Stimulated activated CD8-positive, alpha-beta memory T cell treated with anti-CD3 and anti-CD28 coated beads, Interleukin-4, amount 100 ng/mL, for 4 hours (primary cell): ENCODE measurements at places on chromosomes 7 and 10.

- no peak for DNase-seq
Observed at GRCh38 chr10:22016046-22016705, 12.6 kb upstream of the DNAJC1 start.

DNA sequence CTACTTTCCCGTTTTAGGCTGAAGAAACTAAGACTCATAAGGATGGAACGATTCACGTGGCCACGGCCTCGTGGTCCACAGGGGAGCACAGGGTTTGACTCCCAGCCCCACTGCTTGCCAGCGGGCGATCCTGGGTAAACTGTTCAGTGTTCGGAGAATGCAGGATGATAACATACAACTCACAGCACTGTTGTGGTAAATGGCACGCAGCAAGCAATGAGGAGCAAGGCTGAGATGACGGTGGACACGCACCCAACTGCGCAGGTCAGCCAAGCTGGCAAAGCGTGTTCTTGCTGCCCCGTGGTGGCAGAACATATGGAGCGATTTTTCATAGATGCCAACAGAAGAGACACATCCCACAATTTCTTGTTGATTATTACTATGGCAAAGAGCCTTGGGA, 272.7 kb downstream of the DNAJB6 start:
- DNase-seq, result no peak

- no peak for DNase-seq
Observed at GRCh38 chr7:10803720-10804119, 170.0 kb upstream of the PHF14 start.

DNA sequence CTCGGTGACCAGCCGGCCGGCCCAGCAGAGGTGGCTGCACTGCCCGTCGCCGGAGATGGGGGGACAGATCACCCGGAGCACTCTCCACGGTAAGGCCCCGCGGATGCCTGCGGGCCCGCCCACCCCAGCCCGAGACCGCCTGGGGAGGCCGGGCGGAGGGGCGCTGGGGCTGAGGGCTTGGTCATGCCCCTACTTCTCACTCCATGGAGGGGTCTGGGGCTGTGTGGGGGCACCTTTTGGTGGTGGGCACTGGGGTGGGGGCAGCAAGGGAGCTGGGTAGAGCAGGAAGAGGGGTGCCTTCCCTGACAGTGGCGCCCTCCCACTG, 61.8 kb downstream of the NEURL1 start:
- DNase-seq, result no peak

- DNase-seq, result no peak
Observed at GRCh38 chr10:64196638-64197315, 675.6 kb downstream of the REEP3 start.

GRCh38 chr7:12552876-12553275, 17.6 kb upstream of the SCIN start:
- no peak for DNase-seq

DNA sequence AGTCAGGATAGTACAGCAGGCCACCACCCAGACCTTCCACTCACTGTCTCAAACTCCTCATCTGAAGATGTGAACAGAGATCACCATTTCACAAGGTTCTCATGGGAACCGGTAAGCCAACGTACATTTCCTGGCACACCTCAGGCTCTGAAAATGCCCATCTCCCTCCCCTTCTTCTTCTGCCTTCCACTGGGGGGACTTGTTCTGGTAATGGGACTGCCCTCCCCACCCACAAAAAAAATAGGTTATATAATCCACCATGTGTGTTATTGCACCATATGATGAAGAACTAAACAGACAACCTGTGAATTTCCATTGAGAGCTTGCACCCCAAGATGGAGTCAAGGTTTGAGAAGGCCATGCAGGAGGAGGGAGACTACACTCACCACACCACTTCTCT, 42.1 kb upstream of the IKZF1 start:
- DNase-seq, result no peak

DNA sequence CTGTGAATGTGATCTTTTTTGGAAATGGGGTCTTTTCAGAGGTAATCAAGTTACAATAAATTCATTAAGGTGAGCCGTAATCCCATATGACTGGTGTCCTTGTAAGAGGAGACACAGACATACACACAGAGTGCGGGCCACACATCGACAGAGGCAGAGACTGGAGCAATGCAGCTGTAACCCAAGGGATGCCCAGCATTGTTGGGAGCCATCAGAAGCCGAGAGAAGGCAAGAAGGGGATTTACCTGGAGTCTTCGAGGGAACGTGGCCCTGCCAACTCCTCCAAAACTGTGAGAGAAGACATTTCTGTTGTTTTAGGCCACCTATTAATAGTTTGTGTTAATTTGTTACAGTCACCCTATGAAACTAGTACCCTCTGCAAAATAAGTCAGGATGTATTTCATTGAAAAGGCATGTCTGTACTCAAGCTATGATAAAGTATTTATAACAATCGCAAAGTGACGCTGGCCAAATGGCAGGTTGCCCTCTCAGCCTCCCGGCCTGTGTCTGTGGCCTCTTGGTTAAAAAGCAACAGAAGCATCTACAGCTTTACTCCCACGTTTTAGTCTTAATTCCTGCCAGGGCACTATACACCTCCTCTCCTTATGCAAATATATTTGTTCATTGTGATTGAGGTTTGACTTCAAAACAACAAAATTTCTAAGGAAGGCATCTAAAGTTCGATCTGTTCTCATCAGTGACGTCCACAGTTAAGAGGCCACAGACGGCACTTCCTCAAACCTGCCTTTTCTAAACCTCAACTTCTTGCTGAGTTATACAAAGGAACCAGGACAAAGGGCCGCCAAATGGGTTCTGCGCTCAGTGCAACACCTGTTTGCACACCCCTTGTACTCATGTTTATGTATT, 46.8 kb downstream of the HIPK2 start:
- no peak for DNase-seq

DNA sequence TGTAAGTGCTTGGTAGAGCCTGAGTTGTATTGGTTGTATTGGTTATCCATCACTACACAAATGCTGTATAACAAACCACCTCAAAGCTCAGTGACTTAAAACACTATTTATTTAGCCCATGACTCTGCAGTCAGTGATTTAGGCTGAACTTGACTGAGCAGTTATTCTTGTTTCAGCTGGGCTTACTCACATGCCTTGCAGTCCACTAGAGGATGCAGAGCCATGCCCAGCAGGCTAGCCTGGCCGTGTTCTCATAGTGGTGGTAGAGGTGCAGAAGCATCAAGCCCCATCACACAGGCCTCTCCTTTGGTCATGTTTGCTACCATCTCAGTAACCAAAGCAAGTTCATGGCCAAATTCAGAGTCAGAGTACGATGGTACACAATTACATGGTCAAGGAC, 43.9 kb downstream of the LUC7L2 start:
- DNase-seq, result no peak

DNA sequence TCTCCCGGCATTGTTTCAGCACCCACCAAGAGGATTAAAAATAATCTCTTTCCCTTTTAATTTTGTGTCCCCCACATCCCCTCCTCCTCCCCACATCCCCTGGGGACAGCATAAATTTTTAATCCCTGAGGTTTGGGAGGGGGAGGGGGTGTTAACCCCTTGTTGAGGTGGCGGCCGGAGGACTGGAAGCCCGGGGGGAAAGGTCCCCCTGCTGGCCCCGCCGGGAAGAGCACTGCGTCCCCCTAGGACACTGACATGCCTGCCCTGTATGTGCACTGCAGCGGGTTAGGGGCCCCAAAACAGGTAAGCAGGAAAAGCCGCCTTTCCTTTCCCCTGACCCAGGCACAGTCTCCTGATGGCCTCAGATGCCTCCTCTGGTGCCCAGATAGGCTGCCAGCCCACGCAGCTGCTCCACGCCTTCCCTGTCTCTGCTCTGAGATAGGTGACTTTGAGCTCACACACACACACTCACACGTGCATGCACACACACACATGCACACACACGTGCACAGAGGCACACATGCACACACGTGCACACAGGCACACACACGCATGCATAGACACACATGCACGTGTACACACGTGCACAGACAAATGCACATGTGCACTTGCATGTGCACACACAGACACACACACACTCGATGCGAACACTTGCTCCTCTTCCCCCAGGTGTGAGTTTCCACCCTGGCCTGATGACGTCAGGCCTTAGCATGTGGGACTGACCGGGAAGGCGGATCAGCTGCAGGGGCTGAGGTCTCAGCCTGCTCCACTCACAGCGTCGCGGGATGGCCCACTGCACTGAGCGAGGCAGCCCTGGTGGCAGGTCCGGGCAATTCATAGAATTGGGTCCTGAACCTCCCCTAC, 12.3 kb downstream of the CNPY1 start:
- DNase-seq, result no peak

- DNase-seq, result no peak
Observed at GRCh38 chr10:51319173-51319435, 244.8 kb downstream of the PRKG1 start.

DNA sequence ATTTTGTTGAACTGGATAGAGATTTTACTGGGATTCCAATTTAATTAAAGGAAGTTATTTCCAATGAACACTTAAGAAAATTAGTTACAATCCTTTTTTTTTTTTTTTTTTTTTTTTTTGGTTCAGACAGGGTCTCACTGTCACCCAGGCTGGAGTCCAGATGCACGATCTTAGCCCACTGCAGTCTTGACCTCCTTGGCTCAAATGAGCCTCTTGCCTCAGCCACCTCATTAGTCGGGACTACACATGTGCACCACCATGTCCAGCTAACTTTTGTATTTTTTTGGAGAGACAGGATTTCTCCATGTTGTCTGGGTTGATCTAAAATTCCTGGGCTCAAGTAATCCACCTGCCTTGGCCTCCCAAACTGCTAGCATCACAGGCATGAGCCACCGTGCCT, 2.5 kb upstream of the ARL5B start:
- no peak for DNase-seq

- DNase-seq, result no peak
Observed at GRCh38 chr10:3427950-3428354, 255.4 kb upstream of the PITRM1 start.

- no peak for DNase-seq
Observed at GRCh38 chr10:74704629-74705357, 121.6 kb upstream of the KAT6B start.

DNA sequence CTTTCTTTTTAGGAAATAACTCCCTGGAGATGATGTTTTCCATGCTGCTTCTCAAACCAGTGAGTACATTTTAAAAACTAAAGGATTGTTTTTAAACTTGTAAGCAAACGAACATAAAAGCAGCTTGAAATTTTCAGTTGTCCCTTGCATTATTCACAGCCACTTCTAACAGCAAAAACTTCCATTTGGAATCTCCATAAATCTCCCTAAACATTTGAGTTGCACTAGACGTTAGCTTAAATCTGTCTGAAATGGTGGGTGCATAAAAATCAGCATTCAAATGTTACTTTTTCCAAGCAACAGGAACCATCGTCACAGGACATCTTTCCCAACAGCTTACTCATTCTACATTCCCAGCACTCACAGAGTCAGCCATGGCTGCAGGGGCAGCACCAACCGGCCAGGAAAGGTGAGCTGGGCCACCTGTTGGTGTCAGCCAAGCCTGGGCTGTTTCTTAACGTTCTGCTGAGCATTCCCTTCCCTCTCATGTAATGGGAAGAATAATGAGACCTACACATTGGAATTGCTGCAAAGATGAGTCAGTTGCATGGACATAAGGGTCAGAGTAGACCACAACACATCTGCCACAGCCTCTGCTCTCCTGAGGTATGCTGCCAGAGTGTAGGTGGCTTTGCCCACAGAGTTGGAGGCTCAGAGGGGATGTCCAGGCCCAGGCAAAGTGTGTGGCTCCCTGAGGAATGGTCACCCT, 163.2 kb downstream of the TNS3 start:
- DNase-seq, result no peak

GRCh38 chr10:23968301-23968700, 240.6 kb upstream of the KIAA1217 start:
- DNase-seq, result no peak

GRCh38 chr7:26614503-26614902, 249.9 kb downstream of the SKAP2 start:
- no peak for DNase-seq

DNA sequence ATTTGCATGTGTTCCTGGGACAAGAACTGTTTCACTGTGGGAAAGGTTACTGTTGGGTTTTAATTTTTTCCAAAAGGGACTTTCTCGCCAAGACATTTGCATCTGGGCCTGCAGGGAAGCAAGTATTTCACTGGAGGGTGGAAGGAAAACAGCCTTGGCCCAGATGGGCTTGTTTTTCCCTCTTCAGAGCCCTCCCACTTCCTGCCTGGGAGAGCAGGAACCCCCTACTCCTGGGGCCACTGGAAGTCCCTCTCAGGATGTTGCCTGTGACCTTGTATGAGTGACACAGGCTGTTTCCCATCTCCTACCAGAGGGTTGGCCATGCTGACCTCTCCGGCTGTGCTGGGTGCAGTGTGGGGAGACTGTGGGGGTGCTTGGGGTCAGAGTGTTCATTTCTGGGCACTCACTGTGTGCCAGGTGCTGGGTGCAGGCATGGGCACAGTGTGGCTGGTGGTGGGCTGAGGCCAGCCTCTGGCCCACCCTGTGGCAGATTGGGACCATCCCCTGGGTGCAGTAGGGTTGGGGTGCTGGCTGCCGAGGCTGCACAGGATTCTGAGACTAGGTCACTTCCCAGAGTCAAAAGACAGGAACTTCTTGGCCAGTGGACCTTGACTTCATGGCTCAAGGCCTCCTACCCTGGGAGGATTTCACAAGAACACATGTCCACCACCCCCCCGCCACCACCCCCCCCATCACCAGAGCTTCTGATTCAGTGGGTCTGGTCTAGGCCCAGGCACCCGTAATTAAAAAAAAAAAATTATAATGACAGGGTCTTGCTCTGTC, 10.2 kb downstream of the TSPAN15 start:
- no peak for DNase-seq

DNA sequence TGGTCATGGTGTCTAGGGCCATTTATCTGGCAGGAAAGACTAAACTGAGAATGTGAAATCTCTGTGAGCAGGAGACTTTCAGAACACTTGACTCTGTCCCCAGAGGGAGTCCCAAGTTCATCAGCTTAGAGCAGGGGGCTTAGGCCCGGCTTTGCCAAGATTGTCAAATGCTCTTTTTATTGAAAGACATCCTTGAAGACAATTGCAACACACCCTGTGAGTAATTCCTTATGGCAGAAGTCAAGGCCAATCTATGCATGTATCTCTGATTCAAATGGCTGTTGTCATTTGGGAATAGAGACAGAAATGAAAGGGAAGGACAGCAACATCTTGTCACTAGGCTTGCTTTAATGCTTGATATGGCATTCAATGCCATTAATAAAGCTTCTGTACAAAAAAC, 33.7 kb downstream of the BAMBI start:
- no peak for DNase-seq

- no peak for DNase-seq
Observed at GRCh38 chr10:24097751-24098207, 111.2 kb upstream of the KIAA1217 start.

GRCh38 chr7:14381936-14382335, 392.5 kb upstream of the ETV1 start:
- no peak for DNase-seq

- DNase-seq, result peak; percentile 4
Observed at GRCh38 chr7:39950473-39951225, 593 bp downstream of the CDK13 start.

DNA sequence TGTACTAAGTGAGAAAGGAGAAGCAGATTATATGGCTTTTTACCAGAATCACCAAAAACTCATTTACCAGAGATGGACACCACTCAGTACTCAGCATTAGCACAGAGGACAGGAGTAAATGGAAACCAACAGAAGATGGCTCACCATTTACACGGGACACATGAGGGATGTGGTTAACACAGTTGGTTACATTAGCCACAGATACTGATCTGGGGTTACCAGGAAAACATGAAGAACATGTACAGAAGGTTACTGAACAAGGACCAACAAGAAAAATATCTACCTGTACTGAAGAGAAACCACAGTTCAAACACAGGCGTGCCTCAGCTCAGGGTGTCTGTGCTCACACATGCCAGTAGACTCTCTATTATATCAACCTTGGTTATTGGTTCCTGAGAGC, 1285.8 kb upstream of the SORCS1 start:
- no peak for DNase-seq
